Thoracic aorta (tissue), 2 donors: ENCODE measurements at places on chromosomes 7 and 10.

- no peak for DNase-seq
Measured at GRCh38 chr10:65396997-65397396, 1528.8 kb upstream of the LRRTM3 start.

- DNase-seq: no peak
Measured at GRCh38 chr7:110337646-110338045, 753.3 kb upstream of the LRRN3 start.

DNA sequence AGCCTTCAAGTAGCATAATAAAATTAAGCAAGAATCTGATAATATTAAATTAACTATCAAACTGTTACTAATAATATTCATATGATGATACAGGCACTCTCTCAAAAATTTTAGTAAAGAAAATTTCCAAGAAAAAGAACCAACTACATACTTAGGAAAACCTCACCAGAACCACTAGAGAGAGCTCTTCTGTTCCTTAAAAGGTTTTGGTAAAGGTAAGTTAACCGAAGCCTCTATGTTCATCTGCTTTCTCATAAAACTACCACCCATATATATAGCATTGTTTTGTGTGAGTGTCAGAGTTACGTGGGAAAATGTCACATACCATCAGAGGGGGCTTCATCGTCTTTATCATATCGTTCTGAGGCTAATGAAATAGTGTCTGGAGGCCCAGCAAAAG lies 20.7 kb downstream of the SKAP2 start:
- no peak for DNase-seq

DNA sequence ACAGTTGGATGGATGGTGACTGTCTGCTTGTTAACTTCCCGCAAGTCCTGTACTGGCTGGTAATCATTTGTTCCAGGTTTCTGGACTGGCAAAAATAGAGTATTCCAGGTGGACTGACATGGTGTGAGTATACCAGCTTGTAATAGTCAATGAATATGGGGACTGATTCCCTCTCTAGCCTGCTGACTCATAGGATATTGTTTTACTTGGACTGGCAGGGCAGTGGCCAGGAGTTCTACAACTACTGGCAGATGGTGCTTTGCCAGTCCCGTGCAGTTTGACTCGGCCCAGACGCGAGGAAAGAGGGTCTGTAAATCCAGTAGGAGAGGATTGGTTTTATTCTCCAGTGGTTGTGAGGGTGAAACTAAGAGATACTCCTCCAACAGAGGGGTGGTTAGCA lies 78.0 kb downstream of the PRR15 start:
- DNase-seq: no peak

GRCh38 chr10:83935911-83936310 lies 203.4 kb upstream of the GHITM start:
- DNase-seq: no peak

- no peak for DNase-seq
Measured at GRCh38 chr10:110285501-110285900, 19.2 kb downstream of the SMNDC1 start.

GRCh38 chr10:17865351-17865750 lies 56.2 kb downstream of the MRC1 start:
- no peak for DNase-seq
